ENCODE measurements at places on chromosomes 7 and 10. TPM values are rescaled to one million over a fixed set of nuclear protein-coding genes. Genes with fewer than 3 reads are reported as not detected.

PPP1R9A gene
- 22.5 TPM for total RNA-seq

SRRM3 gene
- total RNA-seq: 19.7 TPM

LIPM gene
- total RNA-seq: 0.18 TPM

SLC13A1 gene
- total RNA-seq: not detected

MEOX2 gene
- total RNA-seq: 6.3 TPM

DPP6 gene
- 0.56 TPM for total RNA-seq

CRTAC1 gene
- total RNA-seq: 9.6 TPM

LRRC4 gene
- 8.3 TPM for total RNA-seq

CLCN1 gene
- total RNA-seq: not detected

CPA2 gene
- not detected for total RNA-seq

AZGP1 gene
- total RNA-seq: 36.2 TPM

PI4K2A gene
- total RNA-seq: 11.2 TPM

CREB3L2 gene
- total RNA-seq: 41.5 TPM

PAPSS2 gene
- total RNA-seq: 14.7 TPM

ENTPD1 gene
- total RNA-seq: 11.8 TPM

TFEC gene
- total RNA-seq: 4.0 TPM

C10orf67 gene
- total RNA-seq: 0.27 TPM

ZP3 gene
- 0.76 TPM for total RNA-seq

MMD2 gene
- total RNA-seq: not detected

TFR2 gene
- 0.29 TPM for total RNA-seq

ZNF239 gene
- total RNA-seq: 2.1 TPM

PARP12 gene
- 15.1 TPM for total RNA-seq

PTPN20 gene
- total RNA-seq: 14.2 TPM

PWWP2B gene
- 12.7 TPM for total RNA-seq

LIPN gene
- not detected for total RNA-seq

EN2 gene
- 0.15 TPM for total RNA-seq

SFTPD gene
- not detected for total RNA-seq

AOC1 gene
- 0.21 TPM for total RNA-seq

SUMF2 gene
- total RNA-seq: 52.5 TPM

SCRN1 gene
- 22.9 TPM for total RNA-seq

LRRC17 gene
- total RNA-seq: 2.5 TPM

POT1 gene
- total RNA-seq: 14.1 TPM

GPR141 gene
- 0.56 TPM for total RNA-seq

AUTS2 gene
- total RNA-seq: 15.2 TPM

VGF gene
- not detected for total RNA-seq

GALNT11 gene
- total RNA-seq: 24.3 TPM

ZDHHC4 gene
- 43.0 TPM for total RNA-seq

DPYSL4 gene
- 1.4 TPM for total RNA-seq

SHTN1 gene
- 7.0 TPM for total RNA-seq

SPACDR gene
- 0.73 TPM for total RNA-seq

RADIL gene
- 7.8 TPM for total RNA-seq

MYPN gene
- total RNA-seq: 110 TPM

WIPF3 gene
- total RNA-seq: 1.8 TPM

CTAGE4 gene
- 1.3 TPM for total RNA-seq

OGDHL gene
- total RNA-seq: 4.2 TPM
